ENCODE measurements at places on chromosomes 1 and 21.

- no peak for DNase-seq
Observed at GRCh38 chr1:178033019-178033418, 60.9 kb upstream of the RASAL2 start.

DNA sequence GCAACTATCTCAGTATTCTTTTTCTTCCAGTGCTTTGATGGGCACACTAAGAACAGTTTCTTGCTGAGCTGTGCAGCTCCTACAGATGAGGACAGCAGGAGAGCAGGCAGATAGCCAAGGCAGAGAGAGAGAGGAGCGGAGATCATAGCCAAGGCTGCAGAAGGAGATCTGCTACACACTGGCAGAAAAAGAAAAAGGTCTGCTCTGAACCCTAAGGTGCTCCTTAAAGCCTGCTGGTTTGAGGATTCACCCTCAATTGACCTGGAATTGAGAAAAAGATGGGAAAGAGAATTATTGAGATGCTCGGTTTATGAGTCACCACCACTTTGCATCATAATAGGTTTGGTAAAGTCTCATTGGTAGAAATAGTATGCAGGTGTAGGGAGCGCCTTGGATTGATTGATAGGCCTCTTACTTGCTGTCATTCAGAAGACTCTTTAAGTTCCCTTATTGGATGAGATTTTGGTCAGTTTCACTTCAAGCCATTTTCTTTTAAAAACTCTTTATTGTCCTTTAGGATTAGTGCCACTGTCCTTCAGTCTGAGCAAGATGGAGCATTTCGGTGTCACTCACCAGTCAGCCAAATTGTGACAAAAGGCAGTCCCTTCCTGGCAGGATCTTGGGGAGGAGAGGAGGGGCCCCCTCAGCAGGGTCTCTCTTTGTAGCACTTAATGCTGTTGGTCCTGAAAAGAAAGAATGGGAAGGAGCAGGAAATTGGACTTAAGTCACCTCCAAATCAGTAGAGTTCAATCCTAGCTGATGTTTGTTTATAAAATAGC, 685.0 kb downstream of the ADGRL2 start:
- peak; percentile 80 for DNase-seq

- no peak for DNase-seq
Observed at GRCh38 chr1:186474208-186474607, 13.3 kb upstream of the PDC start.

GRCh38 chr1:230459465-230459864, 33.3 kb upstream of the PGBD5 start:
- peak; percentile 39 for DNase-seq

- DNase-seq, result peak; percentile 88
Observed at GRCh38 chr1:245051349-245052221, 103.2 kb upstream of the KIF26B start.

- DNase-seq, result no peak
Observed at GRCh38 chr1:2379733-2380404, 11.5 kb downstream of the MORN1 start.

DNA sequence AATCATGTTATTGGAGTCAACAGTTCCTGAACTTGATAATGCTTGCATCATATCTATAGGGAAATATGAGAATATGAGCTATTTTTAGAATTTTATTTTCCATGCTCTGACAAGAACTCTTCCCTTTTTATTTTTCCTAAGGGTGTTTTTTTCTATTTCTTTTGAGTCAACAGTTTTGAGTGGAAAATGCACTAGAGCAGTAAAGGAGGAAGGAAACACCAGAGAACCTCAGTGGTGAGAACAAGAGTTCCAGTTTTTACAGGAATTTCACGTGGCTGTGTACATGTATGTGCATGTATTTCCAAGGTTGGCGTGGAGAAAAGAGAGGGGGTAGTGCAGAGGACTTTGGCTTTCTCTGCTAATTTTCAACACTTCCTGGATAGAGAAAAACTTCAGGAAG, 63.6 kb upstream of the TNFSF18 start:
- no peak for DNase-seq

DNA sequence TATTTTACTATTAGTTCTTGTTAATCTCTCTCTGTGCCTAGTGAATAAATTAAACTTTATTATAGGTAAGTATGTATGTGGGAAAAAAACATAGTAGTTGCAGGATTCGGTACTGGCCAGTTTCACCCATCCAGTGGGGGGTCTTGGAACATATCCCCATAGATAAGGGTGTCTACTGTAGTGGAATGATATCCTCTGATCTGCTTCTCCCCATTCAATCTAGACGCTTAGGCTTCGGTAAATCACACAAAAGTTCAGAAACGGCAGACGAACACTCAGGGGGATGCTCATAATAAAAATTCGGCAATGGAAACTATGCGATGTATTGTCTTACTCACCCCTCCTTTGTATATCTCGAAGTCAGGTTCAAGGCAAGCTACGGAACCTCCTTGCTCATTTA, 232.9 kb upstream of the COA6 start:
- DNase-seq, result no peak

DNA sequence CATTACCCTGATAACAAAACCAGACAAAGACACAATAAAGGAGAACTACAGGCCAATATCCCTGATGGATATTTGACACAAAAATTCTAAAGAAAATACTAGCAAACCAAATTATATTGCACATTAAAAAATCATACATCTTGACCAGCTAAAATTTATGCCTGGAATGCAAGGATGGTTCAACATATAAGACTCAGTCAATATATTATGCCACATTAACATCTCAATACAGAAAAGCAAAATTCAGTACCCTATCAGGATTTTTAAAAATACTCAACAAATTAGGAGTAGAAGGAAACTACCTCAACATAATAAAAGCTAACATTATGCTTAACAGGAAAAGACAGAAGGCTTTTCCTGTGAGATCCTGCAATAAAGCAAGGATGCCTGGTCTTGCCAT, 177.1 kb downstream of the MAGI3 start:
- DNase-seq, result no peak

DNA sequence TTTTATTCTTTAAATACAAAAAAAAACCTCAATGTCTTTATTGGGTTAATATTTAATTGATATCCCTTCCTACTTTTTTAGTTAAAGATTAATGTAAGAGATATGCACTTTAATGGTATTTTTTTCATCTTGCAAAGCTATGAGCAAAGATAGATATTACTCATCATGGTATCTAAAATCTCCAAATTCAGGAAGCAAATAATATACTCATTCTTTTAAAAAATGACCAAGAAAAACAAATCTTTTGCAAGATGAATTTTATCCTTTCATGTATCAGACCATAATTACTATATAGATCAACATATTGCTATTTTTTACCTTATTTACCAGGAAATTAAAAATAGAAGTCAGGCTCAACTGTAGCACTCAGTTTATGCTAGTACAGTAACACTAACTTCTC, 330.4 kb downstream of the KCNT2 start:
- DNase-seq, result no peak
